ENCODE measurements at places on chromosomes 7 and 10. TPM values are rescaled to one million over a fixed set of nuclear protein-coding genes. Genes with fewer than 3 reads are reported as not detected.

The NUTM2A gene
- polyA plus RNA-seq, result 1.5 TPM

The CLCN1 gene
- 0.14 TPM for polyA plus RNA-seq

The SLC26A3 gene
- polyA plus RNA-seq, result not detected

The TMEM178B gene
- polyA plus RNA-seq, result not detected

The SSC4D gene
- polyA plus RNA-seq, result 0.56 TPM

The ARF5 gene
- polyA plus RNA-seq, result 546 TPM

The PAPOLB gene
- not detected for polyA plus RNA-seq

The UNC5B gene
- 0.72 TPM for polyA plus RNA-seq
